IMR-90 (cell line): ENCODE measurements at places on chromosomes 12 and 14.
A peak's percentile ranks its signal among the peaks of the same experiment; 100 is the strongest.

DNA sequence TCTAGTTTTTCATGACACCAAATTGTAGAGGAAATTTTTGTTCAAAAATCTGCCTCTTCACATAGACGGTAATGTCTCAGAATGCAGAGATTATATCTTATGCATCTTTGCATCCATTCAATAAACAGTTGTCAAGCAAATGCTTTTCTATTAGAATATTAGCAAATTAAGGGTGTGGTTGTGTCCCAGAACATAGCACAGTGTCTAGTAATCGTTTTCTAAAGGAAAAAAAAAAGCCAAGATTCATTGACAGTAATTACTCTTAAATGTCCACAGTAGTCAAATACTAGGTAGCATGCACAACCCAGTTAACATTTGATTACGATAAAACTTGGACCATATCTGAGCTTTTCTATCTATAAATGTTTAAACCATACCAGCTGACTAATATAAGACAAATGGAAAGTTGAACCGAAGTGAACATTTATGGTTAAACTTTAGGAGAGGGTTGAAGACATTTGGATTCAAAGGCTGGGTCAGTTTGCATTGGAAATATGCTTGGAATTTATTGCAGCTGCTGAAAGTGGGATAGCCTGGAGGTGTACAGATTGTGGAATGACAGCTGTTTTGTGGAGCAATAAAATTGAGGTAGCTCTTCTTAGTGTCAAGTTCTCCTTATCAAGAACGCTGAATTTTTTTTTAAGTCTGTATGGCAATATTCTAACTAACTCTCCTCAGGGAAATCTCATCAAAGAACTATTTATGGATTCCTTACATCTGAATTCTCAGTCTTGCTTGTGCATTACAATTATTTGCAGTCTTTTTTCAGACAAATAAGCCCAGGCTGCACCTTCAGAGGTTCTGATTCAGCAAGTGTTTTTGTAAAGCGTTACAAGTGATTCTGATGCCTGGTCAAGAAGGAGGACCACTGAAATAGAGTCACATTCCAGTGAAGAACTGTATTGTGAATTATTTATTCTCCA is 66.7 kb upstream of the ATP2B1 start:
- H3K27ac ChIP-seq: no peak overlapping the region
- no peaks in the 10 kb centered on the region for H3K27me3 ChIP-seq
- peaks cover 2% of the 10 kb centered on the region for H3K4me1 ChIP-seq
- DNase-seq: peak; percentile 71

DNA sequence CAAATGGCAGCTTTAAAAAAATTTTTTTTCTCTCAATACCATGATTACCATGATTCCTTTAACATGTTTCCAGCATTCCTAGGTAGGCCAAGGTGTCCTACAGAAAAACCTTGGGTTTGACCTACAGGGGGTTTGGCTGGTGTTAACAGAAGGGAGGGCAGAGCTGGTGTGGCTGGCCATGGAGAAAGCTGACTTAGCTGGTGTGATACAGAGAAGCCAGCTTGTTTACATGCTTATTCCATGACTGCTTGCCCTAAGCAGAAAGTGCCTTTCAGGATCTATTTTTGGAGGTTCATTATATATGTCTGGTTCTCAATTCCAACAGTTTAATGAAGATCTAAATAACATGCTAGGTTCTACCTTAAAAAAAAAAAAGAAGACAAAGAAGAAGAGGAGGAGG is 68.6 kb downstream of the EEA1 start:
- H3K27ac ChIP-seq: no peak overlapping the region
- H3K36me3 ChIP-seq: peaks cover 17% of the 10 kb centered on the region
- peak; percentile 31 for DNase-seq
- H3K27me3 ChIP-seq: no peaks in the 10 kb centered on the region
- H3K4me3 ChIP-seq: no peak overlapping the region

DNA sequence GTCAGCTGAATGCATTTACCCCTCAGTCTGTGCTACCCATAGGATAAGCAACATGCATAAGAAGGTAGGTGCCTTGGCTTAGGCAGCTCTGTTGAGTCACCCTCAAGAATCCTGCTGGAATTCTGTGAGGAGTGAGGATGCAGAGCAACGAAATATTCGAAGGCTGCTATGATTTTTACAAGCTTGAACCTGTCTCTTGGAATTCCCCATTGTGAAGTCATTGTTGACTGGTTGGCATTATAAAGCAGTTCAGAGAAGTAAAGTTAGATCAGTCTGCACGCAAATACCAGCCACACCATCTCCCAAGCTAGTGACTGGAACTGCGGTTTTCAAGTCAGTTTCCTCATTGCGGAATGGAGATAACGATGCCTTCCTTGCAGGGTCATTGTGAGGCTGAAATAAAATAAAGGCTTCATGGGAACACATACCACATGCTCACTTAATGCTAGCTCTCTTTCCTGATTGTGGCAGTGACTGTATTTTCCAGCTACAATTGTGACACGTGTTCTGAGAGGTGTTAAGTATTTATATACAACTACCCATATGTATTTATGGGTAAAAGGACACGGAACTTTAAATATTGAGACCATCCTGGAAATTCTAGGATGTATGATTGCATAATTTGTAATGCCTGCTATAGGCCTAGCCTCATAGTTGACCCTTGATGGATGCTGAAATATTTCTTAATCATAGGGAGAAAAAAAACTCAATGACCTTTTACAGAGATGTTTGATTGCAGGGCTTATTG is 96.7 kb downstream of the ETV6 start:
- peak; percentile 55 for DNase-seq
- no peak overlapping the region for H3K27ac ChIP-seq
- no peaks in the 10 kb centered on the region for H3K36me3 ChIP-seq
- H3K4me1 ChIP-seq: peaks cover 8% of the 10 kb centered on the region
- H3K27me3 ChIP-seq: no peaks in the 10 kb centered on the region

- no peaks in the 10 kb centered on the region for H3K27me3 ChIP-seq
- peak; percentile 49 for DNase-seq
- H3K4me3 ChIP-seq: no peak overlapping the region
- no peaks in the 10 kb centered on the region for H3K36me3 ChIP-seq
- peaks cover 3% of the 10 kb centered on the region for H3K4me1 ChIP-seq
- H3K27ac ChIP-seq: no peak overlapping the region
These were observed 99.2 kb upstream of the TBX3 start for GRCh38 chr12:114783089-114783618.

GRCh38 chr12:93883436-93884154 is 206.4 kb downstream of the CRADD start:
- DNase-seq: peak; percentile 85
- H3K4me3 ChIP-seq: no peak overlapping the region
- H3K36me3 ChIP-seq: no peaks in the 10 kb centered on the region
- peak overlapping the region; percentile 77 for H3K27ac ChIP-seq

GRCh38 chr12:132604668-132605441 is 5.5 kb downstream of the LRCOL1 start:
- no peak overlapping the region for H3K27ac ChIP-seq
- no peak for DNase-seq
- no peak overlapping the region for H3K4me3 ChIP-seq

- no peak overlapping the region for H3K27ac ChIP-seq
- no peaks in the 10 kb centered on the region for H3K4me1 ChIP-seq
- no peaks in the 10 kb centered on the region for H3K27me3 ChIP-seq
- no peak overlapping the region for H3K4me3 ChIP-seq
- no peak for DNase-seq
- H3K36me3 ChIP-seq: peaks cover 8% of the 10 kb centered on the region
These were observed 53.4 kb upstream of the AMN start for GRCh38 chr14:102868956-102869547.

DNA sequence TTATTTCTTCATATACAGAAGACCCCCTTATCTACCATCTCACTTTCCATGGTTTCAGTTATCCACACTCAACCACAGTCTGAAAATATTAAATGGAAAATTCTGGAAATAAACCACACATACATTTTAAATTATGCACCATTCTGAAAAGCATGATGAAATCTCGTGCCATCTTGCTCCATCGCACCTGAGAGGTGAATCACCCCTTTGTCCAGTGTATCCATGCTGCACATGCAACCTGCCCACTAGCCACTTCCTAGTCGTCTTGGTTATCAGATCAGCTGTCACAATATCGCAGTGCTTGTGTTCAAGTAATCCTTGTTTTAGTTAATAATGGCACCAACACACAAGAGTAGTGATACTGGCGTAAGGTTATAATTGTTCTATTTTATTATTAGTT is 145.7 kb downstream of the C12orf42 start:
- no peak overlapping the region for H3K27ac ChIP-seq
- no peak for DNase-seq
- H3K27me3 ChIP-seq: no peaks in the 10 kb centered on the region
- no peak overlapping the region for H3K4me3 ChIP-seq
- H3K36me3 ChIP-seq: no peaks in the 10 kb centered on the region
- no peaks in the 10 kb centered on the region for H3K4me1 ChIP-seq

DNA sequence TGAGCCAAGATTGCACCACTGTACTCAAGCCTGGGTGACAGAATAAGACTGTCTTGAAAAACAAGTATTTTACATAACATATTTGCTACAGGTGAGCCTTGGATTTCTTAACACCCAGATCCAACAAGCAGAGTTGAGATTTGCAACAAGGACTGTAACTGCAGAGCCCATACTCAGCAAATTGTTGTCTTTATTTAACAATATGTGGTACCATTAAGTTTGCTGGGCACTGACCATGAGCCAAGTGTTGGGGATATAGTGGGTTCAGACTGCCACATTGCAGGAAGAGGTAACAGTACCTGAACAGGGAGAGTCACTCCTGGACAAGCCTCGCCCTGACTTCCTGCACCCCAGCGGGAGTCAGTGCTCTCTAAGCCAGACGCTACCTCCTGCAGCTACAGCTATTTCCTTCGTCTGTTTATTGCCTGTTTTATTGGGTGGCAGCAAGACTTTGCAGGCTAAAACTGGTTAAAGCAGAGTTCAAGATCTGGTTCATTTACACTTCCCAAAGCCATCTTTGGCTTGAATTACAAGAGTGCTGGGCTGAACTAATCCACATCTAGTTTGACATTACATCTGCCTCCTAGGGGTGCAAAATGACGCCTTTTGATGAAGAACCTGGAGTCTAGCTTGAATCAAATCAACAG is 12.5 kb downstream of the AHSA1 start:
- H3K4me3 ChIP-seq: no peak overlapping the region
- H3K4me1 ChIP-seq: no peaks in the 10 kb centered on the region
- H3K27me3 ChIP-seq: peaks cover 15% of the 10 kb centered on the region
- peaks cover 20% of the 10 kb centered on the region for H3K36me3 ChIP-seq
- no peak overlapping the region for H3K27ac ChIP-seq
- DNase-seq: no peak

DNA sequence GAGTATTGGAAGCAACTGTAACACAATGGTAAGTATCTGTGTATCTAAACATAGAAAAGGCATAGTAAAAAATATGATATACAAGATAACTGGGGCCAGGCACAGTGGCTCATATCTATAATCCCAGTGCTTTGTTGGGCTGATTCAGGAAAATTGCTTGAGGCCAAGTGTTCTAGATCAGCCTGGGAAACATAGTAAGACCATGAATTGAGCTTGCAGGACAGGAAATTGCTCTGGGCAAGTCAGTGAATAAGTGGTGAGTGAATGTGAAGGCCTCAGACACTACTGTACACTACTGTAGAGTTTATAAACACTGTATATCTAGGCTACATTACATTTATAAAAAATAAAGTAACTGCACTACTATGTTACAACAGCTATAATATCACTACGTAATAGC is 75.2 kb downstream of the GPR135 start:
- peak; percentile 25 for DNase-seq
- no peak overlapping the region for H3K4me3 ChIP-seq
- H3K27ac ChIP-seq: no peak overlapping the region
- H3K36me3 ChIP-seq: no peaks in the 10 kb centered on the region; the same call in 1 of the 2 replicates
- H3K27me3 ChIP-seq: no peaks in the 10 kb centered on the region

DNA sequence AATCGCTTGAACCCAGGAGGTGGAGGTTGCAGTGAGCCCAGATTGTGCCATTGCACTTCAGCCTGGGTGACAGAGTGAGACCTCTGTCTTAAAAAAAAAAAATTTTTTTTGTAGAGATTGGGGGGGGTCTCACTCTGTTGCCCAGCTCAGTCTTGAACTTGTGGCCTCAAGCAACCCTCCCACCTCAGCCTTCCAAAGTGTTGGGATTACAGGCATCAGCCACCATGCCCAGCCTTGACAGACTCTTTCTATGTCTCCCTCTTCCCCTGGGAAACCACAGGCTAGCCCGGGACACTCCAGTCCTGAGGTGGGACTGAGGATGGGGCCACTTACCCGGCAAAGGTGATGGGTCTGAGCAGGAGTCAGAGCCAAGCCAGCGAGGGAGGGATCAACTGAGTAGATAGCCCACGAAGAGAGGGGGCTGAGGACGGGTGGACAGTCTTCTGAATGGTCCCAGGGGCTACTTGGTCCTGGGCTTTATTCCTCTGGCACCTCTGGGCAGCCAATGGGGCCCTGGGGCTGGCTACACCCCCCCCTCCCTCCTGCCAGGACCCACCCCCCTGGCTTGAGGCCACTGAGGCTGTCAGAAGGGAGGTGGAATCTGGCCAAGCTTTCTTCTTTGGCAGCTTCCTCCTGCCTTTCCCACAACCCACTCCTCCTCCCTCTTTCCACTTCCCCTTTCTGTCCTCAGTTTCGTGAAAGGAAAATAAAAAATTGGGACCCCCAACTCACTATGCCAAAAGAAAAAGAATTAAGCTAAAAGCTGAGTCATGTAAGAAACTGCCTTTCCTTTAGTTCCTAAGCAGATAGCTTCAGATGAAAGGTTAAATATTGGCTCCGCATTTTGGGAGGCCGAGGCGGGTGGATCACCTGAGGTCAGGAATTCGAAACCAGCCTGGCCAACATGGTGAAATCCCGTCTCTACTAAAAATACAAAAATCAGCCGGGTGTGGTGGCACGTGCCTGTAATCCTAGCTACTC is at the start of gene SDS:
Gene SDS, minus strand, starts transcription at position 453 of the 981 bp plus-strand sequence. CDS start 4,179 bp downstream, outside the sequence.
- no peaks in the 10 kb centered on the region for H3K4me1 ChIP-seq
- H3K36me3 ChIP-seq: no peaks in the 10 kb centered on the region
- H3K27me3 ChIP-seq: peaks cover 2% of the 10 kb centered on the region; the same call in 1 of the 2 replicates
- DNase-seq: peak; percentile 24
- no peak within 1 kb of the TSS for H3K4me3 ChIP-seq
- no peak within 1 kb of the TSS for H3K27ac ChIP-seq

DNA sequence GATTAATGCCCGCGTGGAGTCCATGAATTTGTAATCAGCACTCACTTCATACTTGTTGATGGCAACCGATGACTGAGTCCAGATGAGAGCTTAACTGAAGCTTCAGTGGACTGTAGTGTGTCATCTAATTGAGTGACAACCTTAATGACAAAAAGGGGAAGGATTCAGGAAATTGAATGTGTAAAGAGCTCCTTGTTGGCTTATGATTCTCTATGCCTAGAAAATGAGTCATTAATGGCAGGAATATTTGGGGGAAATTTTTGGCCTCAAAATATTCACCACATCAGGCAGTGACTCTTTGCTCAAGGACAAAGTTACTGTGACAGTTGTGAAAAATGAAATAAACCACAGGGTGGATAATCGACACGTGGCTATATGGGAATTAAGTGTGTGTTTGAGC is 55.3 kb upstream of the STON2 start:
- no peak overlapping the region for H3K4me3 ChIP-seq
- H3K27me3 ChIP-seq: no peaks in the 10 kb centered on the region; the same call in 1 of the 2 replicates
- no peaks in the 10 kb centered on the region for H3K4me1 ChIP-seq
- DNase-seq: no peak
- H3K27ac ChIP-seq: no peak overlapping the region

GRCh38 chr12:55908726-55909512 is 18.8 kb downstream of the PYM1 start:
- H3K4me1 ChIP-seq: peaks cover 2% of the 10 kb centered on the region
- H3K27me3 ChIP-seq: no peaks in the 10 kb centered on the region
- peak; percentile 51 for DNase-seq
- H3K36me3 ChIP-seq: peaks cover 3% of the 10 kb centered on the region; the same call in 1 of the 2 replicates
